Activated T-cell treated with anti-CD3 and anti-CD28 coated beads, Interleukin-2, amount 50 U/mL, for 24 hours (primary cell): ENCODE measurements at places on chromosomes 11 and 22.
A peak's percentile ranks its signal among the peaks of the same experiment; 100 is the strongest.

DNA sequence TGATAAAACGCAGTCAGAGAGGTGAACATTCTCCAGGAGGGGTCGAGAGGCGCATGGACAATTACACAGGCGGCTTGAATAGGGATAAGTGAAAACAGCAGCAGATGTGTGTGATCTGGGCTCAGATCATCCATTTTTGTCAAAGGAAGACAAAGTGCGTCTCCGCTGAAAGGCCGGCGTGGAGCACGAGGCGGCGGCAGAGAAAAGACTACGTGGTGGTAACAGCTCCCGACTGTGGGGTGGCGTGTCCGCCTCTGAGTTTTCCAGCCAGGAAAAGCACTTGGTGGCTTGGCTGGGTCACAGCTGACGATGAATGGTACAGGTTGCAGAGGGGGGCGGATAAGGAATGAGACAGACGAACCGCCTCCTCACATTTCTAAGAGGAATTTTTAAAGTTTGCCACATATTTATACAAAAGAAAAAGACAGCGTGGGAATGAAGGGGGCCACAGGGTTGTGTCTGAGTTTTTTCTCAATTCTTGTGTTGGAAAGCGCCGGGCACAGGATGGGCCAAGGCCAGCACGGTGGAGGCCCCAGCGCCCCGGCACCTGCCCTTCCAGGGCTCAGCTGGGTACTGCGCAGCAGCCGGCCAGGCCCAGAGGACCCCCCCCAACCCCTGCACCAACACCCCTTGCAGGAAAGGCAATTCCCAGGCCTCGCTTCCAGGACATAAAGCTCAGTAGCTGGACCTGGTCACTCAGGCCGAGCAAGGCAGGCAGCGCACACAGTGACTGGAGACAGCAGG is 80.4 kb downstream of the TRMU start:
- no peak for DNase-seq

DNA sequence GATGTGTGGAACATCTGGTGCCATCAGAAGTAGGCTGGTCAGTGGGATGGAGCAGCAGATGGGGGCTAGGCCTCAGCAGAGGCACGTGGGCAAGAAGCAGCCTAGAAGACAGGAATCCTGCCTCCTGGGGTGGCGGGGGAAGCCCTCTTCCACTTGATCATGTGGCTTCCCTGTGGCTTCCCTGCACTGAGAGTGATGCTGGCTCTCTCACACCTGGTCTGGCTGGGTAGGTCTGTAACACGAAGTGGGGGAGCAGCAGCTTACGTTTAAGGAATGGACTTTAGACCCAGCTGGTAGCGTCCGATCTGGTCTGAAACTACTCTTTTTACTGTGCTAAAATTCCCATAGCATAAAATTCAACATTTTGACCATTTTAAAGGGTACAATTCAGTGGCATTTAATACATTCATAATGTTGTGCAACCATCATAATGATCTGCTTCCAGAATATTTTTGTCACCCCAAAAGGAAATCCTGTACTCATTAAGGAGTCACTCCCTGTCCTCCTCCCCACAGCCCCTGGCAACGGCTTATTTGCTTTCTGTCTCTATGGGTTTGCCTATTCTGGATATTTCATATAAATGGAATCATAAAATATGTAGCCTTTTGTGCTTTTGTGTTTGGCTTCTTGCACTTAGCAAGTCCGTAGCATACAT is 21.7 kb downstream of the PTPN5 start:
- no peak for DNase-seq

GRCh38 chr11:65856689-65857499 is 1.1 kb downstream of the CFL1 start:
- DNase-seq, result peak; percentile 87

- no peak for DNase-seq
Observed at GRCh38 chr11:107707807-107708206, 4.0 kb downstream of the SLN start.

DNA sequence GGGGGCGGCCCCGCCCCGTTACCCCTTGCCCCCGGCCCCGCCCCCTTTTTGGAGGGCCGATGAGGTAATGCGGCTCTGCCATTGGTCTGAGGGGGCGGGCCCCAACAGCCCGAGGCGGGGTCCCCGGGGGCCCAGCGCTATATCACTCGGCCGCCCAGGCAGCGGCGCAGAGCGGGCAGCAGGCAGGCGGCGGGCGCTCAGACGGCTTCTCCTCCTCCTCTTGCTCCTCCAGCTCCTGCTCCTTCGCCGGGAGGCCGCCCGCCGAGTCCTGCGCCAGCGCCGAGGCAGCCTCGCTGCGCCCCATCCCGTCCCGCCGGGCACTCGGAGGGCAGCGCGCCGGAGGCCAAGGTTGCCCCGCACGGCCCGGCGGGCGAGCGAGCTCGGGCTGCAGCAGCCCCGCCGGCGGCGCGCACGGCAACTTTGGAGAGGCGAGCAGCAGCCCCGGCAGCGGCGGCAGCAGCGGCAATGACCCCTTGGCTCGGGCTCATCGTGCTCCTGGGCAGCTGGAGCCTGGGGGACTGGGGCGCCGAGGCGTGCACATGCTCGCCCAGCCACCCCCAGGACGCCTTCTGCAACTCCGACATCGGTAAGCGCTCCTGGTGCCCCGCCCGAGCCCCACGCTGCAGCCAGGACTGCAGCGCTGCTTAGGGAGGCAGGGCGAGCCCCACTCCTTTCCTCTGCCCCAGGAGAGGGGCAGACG is at the start of gene TIMP3:
TIMP3 (plus strand) TSS at position 169 of the 700 bp plus-strand sequence; CDS start at position 466, 297 bp downstream.
- DNase-seq, result peak; percentile 30

DNA sequence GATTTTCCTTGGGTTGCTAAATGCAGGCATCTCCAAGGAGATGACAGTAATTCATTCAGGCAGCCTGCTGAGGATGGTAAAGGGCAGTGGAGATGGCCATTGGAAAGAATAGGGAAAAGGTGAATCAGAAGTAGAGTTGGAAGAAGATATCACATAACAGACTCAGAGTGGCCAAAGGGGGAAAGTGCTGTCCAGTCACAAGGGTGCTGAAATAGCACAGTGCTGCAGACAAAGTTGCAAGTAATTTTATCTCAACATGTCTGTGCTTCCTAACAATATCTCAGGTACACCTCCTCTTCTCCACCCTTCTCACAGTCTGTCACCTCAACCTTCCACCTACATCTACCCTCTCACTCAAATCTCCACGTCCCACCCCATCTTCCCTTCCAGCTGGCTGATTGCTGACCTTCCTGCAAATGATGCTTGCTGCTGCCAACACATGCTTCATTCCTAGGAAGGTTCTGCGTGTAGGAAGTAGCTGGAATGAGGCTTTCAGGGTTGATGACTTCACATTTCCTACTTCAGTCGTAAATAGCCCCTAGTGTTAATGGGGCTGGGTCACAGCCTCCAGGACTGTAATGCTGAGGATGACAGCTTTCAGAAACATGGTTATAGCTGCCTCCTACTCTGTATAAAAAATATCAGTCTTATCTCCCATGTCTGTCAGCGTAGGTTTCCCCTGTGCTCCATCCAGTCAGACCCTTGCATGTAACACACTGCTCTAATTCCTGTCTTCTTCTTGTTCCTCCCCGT is 123.9 kb downstream of the CTNND1 start:
- no peak for DNase-seq

- DNase-seq, result no peak
Observed at GRCh38 chr11:115222863-115223530, 281.2 kb downstream of the CADM1 start.

- DNase-seq, result no peak
Observed at GRCh38 chr11:18320617-18321016, 1.3 kb downstream of the HPS5 start.

DNA sequence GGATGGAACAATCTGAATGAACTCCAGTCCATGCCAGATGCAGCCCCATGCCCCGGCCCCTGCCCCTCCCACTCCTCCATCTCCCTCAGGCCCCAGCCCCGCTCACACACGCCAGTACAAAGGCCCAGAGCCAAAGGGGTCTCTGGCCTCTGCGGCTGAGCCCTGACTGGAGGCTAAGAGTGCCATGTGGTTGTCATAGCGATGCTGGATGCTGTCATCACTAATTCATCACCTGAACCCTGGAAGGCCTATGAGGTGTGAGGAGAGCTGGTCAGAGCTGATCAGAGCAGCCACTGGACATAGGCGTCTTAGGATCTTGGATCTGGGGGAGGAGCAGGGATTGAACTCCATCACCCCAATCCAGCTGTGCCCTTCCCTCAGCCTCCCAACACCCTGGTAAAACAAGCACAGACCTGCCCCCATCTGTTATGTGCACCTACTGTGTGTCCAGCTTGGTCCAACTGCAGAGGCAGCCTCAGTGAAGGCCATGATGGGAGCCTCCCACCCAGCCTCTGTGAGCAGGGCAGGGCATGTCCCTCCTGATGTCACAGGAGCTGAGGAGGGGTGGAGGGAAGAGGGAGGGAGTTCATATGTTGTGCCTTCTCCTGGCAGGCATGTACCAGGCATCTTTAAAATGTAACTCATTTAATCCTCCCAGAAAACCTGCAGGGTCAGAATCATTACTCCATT is 16.7 kb downstream of the PDE2A start:
- DNase-seq, result no peak

DNA sequence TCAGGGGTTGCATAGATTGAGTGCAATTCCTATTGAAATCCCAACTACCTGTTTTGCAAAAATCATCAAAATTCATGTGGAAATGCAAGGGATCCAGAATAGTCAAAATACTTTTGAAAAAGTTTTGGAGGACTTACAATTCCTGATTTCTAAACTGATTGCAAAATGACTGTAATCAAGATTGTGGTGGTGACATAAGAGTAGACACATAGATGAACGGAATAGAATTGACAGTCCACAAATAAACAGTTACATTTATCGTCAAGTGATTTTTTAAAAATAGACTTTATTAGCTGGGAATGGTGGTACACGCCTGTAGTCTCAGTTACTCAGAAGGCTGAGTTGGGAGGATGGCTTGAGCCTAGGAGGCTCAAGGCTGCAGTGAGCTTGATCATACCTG is 2.6 kb upstream of the SLC7A4 start:
- no peak for DNase-seq

DNA sequence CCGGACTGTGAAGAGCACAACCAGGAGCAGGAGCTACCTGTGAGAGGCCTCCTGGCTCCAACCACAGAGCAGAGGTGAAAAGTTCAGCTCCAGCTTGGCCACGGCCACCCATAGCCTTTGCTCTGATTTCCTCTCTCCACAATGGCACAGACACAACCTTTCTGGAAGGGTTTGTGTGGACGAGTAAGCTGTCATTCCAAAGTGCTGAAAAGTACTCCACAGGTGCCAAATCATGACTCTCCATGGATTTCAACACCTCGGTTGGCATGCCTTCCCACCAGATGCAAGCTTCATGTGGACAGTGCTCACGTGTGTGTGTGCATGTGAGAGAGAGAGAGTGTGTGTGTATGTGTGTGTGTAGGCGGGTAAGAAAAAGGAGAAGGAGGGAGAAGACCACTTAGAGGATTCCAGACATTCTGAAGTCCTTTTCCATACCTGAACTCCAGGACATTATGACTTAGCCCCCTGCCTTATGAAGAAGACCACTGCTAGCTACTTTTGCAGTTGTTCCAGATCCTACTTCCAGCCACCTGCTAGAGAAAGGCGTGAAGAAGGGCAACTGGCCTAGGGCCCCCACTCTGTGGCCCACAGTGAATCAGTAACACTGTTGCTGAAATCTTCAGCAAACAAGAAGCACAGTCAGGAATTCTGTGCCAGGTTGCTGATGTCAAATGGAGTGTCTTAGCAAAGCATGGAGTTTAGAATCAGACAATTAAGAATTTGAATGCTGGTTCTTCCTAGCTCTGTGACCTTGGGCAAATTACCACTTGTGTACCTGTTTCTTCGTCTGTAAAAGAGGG is 13.9 kb upstream of the NAV2 start:
- no peak for DNase-seq

DNA sequence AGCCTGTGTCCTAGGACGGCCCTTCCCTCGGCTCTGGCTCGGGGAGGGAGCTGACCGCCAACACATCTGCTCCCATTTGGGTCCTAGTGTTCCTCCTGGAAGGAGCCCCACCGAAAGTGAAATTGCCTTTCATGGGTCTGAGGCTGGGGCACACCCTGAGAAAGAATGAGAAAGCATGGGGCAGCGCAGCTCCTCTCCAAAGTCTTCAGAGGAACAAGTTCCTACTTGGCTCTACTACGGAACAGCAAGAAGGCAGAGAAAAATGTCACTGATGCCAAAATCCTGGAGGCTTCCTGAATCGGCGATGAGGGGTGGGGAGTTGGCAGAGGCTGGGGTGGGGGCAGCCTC is 41.5 kb upstream of the MYEOV start:
- no peak for DNase-seq

GRCh38 chr11:83543706-83544439 is 257.7 kb upstream of the CCDC90B start:
- DNase-seq, result no peak

- no peak for DNase-seq
Observed at GRCh38 chr22:29587938-29588699, 7.2 kb upstream of the NIPSNAP1 start.

GRCh38 chr22:43823911-43824665 is 12.0 kb upstream of the EFCAB6 start:
- no peak for DNase-seq

DNA sequence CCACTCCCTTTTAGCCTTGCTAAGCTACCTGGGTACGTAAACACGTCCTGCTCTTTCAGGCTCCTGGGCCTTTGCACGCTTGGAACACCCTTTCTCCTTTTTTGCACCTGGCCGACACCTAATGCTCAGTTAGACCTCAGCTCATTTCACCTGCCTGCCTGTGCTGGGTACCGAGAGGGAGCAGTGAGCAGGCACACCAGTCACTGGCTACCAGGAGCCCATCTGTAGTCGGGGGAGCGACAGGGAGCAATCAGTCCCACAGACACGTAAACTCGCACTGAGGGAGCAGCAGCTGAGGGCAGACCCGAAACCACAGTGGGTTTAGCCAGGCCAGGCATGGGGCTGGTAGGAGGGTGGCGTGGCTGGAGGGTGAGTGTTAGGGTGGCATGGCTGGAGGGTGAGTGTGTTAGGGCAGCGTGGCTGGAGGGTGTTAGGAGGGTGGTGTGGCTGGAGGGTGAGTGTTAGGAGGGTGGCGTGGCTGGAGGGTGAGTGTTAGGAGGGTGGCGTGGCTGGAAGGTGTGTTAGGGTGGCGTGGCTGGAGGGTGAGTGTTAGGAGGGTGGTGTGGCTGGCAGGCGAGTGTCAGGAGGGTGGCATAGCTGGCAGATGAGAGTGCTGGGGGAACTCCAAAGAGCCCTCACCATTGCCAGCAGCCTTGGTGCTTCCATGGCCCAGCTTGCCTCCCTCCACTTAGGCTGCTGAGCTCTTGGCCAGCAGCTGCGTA is 6.4 kb upstream of the GTSE1 start:
- DNase-seq, result no peak

DNA sequence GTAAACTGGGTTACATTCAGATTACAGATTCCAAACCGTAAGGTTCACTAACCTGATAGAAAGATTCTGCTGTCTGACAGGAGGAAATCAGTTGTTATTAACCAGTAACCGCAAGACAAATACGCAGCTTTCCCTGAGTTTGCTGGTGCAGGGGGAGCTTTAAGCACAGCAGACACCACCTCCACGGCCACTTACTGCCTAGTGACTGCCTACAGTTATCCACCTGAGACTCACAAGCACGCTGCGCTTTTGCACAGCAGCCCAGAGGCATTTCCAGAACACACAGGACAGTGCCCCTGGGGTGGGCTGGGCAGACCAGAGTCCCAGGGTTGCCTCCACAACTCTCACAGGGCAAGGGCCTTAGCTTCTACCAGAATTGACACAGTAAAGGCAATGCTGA is 90.9 kb downstream of the CTTN start:
- DNase-seq, result no peak
